ENCODE measurements at places on chromosomes 5 and 9.

- peak; percentile 8 for DNase-seq
Observed at GRCh38 chr5:150700246-150700593, 642 bp downstream of the RBM22 start.

DNA sequence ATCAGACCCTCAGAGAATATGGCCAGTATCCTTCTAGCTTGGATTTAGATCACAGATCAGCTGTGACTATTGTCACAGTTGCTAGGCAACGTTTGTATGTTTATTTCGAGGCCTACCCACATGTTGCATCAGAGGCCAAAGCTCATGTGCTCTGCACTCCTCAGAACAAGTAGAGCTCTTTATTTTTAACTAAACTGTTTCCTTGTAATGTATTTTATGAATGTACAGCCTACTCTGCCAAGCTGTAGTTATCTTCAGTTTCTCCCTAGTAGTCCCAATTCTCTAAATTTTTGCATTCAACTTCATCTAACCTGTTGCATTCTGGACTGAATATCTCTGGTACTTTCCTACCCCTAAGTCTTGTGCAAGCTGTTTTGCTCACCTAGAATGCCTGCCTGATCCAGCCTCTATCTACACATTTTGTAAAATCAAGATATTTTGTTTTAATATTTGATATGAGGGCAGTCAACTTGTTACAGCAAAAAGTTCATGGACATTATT is 52.8 kb downstream of the CAST start:
- DNase-seq = peak; percentile 84

DNA sequence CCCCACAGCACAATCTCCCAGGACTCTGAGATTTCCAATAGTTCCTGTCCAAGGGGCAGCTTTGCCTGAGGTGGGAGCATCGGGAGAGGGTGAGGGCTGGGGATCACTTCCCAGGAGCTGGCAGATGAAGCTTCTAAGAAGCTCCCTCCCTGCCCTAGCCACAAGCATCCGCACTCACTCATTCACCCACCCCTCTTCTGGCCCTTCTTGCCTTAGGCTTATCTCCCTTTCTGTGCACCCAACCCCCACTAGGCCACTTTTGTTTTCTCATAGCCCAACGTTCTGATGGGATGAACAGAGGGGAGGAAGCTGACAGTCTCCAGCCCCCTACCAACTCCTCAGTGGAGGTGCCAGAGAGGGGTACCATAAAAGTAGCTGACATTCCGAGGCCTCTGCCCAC is 3.7 kb upstream of the PCDH1 start:
- no peak for DNase-seq

DNA sequence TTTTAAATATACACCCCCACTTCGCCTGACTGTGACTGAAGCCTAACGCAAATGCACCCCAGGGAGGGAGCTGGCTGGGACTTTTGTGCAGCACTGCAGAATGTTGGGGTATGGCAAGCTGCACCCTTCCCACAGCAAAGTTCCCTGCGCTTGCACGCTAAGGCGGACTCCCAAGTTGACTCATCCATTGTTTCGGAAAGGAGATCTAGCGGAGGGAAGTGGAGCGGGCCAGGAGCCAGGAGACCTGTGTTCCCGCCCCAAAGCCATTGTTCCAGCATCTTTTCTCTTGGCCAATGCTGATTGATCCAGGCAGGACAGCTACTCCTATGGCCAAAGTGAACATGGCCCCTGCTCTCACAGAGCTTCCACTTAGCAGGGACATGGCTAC is 202.9 kb downstream of the AOPEP start:
- DNase-seq = no peak

GRCh38 chr5:65015767-65016166 is 247.0 kb downstream of the CWC27 start:
- DNase-seq = no peak

GRCh38 chr5:35440409-35440808 is 177.3 kb upstream of the SPEF2 start:
- no peak for DNase-seq

DNA sequence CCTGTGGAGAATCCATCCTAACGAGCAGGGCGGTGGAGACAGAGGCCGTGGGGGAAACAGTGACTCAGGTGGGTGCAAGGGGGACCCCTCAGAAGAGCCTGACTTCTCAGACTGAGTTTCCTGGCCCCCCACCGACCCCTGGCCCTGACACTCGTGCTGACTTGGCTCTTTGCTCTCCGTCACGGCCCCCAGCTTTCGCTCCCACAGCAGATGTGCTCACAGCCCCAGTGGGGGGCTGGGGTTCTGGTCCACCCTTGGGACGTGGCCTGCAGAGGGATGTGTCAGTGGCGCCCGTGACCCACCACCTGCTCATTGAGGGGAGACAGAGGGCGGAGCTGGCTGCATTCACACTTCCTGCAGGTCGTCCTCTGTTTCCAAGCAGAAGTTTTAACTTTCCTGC is 62.9 kb upstream of the IRX4 start:
- no peak for DNase-seq

DNA sequence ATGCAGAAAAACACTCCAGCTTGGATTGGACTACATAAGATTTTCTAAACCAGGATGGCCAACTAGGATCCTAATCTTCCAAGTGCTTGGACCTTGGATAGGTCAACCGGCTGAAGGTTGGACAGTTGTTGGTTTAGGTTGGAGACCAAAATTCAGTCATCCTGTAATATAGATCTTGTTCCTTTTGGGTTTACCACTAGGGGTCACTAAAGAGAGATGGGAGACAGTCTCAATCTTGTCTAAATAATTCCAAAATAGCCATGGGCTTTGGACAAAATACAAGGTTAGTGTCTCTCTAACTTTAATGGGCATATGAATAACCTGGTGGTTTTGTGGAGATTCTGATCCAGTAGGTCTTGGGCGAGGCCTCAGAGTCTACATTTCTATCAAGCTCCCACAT is 148.7 kb upstream of the ERCC6L2 start:
- DNase-seq = peak; percentile 44

DNA sequence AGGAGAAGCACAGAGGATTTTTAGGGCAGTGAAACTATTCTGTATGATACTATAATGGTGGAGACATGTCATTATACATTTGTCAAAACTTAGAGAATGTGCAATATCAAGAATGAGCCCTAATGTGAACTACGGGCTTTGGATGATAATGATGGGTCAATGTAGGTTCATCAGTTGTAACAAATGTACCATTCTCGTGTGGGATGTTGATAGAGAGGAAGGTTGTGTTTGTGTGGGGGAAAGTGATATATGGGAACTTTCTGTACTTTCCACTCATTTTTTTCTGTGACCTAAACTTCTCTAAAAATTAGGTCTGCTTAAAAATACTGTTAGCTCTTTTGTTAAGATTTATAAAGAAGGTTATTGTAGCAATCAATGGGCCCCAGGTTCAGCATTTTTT is 138.9 kb downstream of the SPATA31D1 start:
- no peak for DNase-seq

- no peak for DNase-seq
Observed at GRCh38 chr5:159781626-159782157, 134.6 kb upstream of the ADRA1B start.

- DNase-seq = no peak
Observed at GRCh38 chr5:14383923-14384322, 197.7 kb upstream of the OTULINL start.

GRCh38 chr9:137968235-137968634 is 90.7 kb downstream of the CACNA1B start:
- DNase-seq = no peak

DNA sequence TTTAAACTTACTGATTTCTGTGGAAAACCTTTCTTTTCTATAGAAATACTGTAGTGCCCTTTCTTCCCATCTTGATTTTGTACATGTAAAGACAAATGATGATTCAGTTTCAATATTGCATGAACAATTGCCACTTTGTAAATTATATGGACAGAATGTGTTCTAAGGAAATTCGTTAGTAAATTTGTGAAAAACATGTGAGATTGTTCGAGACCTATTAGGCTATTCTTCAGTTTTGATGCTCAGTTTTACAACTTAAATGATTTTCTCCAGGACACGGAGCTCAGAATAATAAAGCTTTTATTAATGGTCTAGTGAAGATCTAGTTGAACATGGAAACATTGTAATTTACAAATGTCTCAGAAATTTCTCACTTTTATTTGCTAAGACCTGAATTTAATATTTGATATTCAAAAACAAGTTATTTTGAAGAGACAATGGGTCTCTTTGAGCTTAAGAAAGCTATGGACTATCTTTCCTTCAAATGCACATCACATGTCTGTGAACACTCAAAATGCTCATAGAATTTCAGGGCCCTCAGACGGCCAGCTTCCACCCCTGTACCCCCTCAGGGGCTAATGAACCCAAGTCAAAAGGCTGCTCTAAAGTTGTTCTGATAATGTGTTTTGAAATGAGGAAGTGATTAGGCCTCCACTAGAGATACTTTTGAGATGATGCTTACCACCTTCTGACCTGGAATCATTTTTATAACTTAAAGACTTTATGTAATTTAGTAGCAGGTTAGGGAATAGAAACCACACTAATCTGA is 54.1 kb upstream of the FSD1L start:
- DNase-seq = no peak

- DNase-seq = no peak
Observed at GRCh38 chr5:1442222-1443145, 2.8 kb downstream of the SLC6A3 start.

Measured in amniotic epithelial cell (primary cell).